SJSA1 (cell line): ENCODE measurements at places on chromosomes 1 and 21.

DNA sequence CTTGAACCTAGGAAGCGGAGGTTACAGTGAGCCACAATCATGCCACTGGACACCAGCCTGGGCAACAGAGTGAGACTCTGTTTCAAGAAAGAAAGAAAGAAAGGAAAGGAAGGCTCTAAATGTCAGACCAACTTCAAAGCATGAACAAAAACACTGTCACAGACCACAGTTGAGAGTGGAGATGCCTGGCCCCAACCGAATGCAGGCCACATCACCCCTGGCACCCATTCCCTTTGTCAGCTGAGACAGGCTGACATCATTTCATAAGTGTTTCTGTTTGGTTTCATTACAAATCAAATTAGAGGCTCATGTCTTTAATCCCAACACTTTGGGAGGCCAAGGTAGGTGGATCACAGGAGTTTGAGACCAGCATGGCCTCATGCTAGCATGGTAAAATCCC, 28.6 kb upstream of the NADK start:
- peaks cover 11% of the 10 kb centered on the region; the same call in 1 of the 2 replicates for H3K4me1 ChIP-seq
- H3K36me3 ChIP-seq, result peaks cover 90% of the 10 kb centered on the region
- H3K27me3 ChIP-seq, result no peaks in the 10 kb centered on the region

DNA sequence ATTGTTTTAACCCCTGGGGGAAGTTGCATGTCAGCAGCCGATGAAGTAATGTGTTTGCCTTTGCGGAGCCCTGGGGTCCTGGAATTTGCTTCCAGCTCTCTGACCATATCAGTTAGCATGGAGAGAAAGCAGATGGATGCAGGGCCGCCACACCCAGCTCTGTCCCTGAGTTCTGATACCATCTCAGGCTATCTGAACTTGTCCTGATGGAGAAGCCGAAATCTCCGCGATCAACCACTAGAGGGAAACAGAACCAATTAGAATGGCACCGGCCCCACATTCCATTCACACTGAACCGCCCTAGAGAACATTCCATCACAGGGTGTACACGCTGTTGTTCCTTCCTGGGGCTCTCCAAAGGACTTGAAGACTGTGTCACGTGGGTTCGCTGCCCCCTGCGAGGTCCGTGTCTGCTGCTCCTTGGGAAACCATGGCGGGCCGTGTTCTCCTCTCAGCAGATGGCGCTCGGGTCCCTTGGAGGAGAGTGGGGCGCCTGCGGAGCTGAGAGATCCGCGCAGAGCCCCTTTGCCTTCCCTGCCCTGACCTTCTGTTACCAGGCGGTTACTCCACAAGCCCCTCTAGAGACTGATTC, 75.4 kb downstream of the ABCA4 start:
- H3K27ac ChIP-seq, result peak overlapping the region; percentile 79
- DNase-seq, result peak; percentile 91
- no peaks in the 10 kb centered on the region for H3K27me3 ChIP-seq
- no peak overlapping the region for H3K4me3 ChIP-seq
- H3K4me1 ChIP-seq, result peaks cover 37% of the 10 kb centered on the region

DNA sequence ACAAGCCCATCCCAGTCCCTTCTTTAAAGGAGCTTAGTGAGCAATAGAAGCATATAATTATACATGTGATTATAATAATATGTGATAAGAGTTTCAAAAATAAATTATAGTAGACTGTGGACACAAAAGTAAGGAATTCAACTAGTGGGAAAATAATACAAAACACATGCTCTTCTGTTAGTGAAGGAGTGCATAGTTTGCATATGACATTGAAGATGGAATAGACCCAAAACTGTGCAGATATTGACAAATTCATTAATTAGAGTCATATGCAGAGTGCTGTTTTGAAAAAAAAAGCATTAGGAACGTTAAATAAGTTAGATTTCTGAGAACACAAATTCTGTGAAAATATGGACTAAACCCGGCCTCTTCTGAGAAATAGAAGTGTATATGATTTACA, 278.8 kb downstream of the ASTN1 start:
- DNase-seq, result no peak
- H3K4me3 ChIP-seq, result no peak overlapping the region
- peaks cover 4% of the 10 kb centered on the region; the same call in 1 of the 2 replicates for H3K27me3 ChIP-seq
- no peak overlapping the region for H3K27ac ChIP-seq
- no peaks in the 10 kb centered on the region for H3K4me1 ChIP-seq

DNA sequence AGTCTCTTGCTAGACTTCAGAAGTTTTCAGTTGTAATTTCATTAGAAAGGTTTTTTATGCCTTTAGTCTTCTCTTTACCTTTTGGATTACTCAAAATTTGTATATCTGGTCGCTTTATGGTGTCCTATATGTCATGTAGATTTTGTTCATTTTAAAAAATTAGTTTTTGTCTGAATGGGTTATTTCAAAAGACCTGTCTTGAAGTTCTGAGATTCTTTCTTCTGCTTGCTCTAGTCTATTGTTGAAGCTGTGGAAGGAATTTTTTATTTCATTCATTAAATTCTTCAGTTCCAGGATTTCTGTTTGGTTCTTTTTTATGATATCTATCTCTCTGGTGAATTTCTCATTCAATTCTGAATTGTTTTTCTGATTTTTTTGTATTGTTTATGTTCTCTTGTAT, 46.5 kb upstream of the GCLM start:
- H3K4me3 ChIP-seq, result no peak overlapping the region
- no peaks in the 10 kb centered on the region for H3K4me1 ChIP-seq
- no peak for DNase-seq

GRCh38 chr21:45439161-45439872, 34.4 kb downstream of the COL18A1 start:
- peaks cover 11% of the 10 kb centered on the region for H3K4me1 ChIP-seq
- H3K36me3 ChIP-seq, result no peaks in the 10 kb centered on the region
- peak; percentile 81 for DNase-seq
- H3K27ac ChIP-seq, result no peak overlapping the region

DNA sequence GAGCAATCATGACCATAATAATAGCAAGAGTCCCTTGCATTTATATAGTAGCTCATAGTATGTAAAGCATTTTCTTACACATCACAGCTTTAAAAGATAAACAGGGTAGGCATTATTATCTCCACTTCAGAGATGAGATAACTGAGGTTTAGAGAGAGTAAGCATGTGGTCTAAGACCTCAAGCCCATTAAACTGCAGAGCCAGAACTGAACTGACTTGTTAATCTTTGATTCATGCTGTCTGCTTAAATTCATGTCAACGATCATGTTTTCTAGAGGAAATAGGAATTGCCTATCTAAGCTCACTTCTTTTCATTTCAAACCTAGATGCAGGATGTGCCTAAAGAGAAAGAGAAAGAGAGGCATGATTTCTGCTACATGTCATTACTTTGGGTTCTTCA, 524.8 kb downstream of the PTPRC start:
- H3K36me3 ChIP-seq, result no peaks in the 10 kb centered on the region
- H3K4me3 ChIP-seq, result no peak overlapping the region
- no peaks in the 10 kb centered on the region for H3K4me1 ChIP-seq
- no peaks in the 10 kb centered on the region for H3K27me3 ChIP-seq
- H3K27ac ChIP-seq, result no peak overlapping the region

- H3K36me3 ChIP-seq, result no peaks in the 10 kb centered on the region
- H3K27ac ChIP-seq, result no peak overlapping the region
- no peak for DNase-seq
- no peak overlapping the region for H3K4me3 ChIP-seq
- H3K27me3 ChIP-seq, result no peaks in the 10 kb centered on the region
Measured at GRCh38 chr1:5926686-5927435, 65.4 kb downstream of the NPHP4 start.

GRCh38 chr1:1246577-1247340, at the start of gene C1QTNF12:
Gene C1QTNF12, minus strand, starts transcription at chr1:1246722. Its CDS starts 32 bp downstream, at chr1:1246690.
- H3K27ac ChIP-seq, result no peak within 1 kb of the TSS
- peaks cover 15% of the 10 kb centered on the region for H3K36me3 ChIP-seq
- no peak within 1 kb of the TSS for H3K4me3 ChIP-seq
- no peaks in the 10 kb centered on the region for H3K4me1 ChIP-seq
- no peaks in the 10 kb centered on the region for H3K27me3 ChIP-seq

GRCh38 chr1:66262208-66262963, 271.6 kb upstream of the SGIP1 start:
- peaks cover 83% of the 10 kb centered on the region for H3K4me1 ChIP-seq
- DNase-seq, result peak; percentile 86
- H3K27me3 ChIP-seq, result no peaks in the 10 kb centered on the region

GRCh38 chr1:247331172-247331524, 519 bp downstream of the ZNF496 start:
- DNase-seq, result peak; percentile 77
- peak overlapping the region; percentile 97 for H3K4me3 ChIP-seq
- peaks cover 65% of the 10 kb centered on the region for H3K36me3 ChIP-seq
- H3K4me1 ChIP-seq, result peaks cover 19% of the 10 kb centered on the region
- no peaks in the 10 kb centered on the region for H3K27me3 ChIP-seq

DNA sequence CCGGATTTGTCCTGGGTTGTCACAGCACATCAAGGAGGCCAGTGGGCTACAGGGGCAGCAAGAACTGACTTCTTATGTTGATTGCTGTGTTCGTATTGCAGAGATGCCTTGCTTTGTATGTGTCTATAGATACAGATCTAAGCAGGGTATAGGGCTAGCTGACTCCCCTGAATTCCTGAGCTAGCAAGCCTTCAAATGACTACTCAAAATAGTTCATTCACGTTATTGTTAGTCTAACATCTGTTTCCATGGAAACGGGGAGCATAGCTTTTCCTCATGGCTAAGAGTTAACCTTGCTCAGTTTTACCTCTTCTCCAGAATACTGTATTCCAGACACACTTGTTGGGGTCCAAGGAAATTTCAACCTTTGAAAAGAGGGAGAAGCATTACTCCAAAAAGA, 24.1 kb downstream of the TRIM45 start:
- H3K4me3 ChIP-seq, result no peak overlapping the region
- peaks cover 27% of the 10 kb centered on the region for H3K4me1 ChIP-seq
- no peak overlapping the region for H3K27ac ChIP-seq
- H3K36me3 ChIP-seq, result peaks cover 80% of the 10 kb centered on the region

GRCh38 chr1:11340233-11340632, 67.2 kb downstream of the UBIAD1 start:
- H3K27ac ChIP-seq, result no peak overlapping the region
- H3K4me3 ChIP-seq, result no peak overlapping the region
- no peak for DNase-seq
- peaks cover 44% of the 10 kb centered on the region for H3K27me3 ChIP-seq

- H3K4me3 ChIP-seq, result no peak overlapping the region
- peak overlapping the region; percentile 89; the same call in 1 of the 2 replicates for H3K27ac ChIP-seq
- H3K27me3 ChIP-seq, result no peaks in the 10 kb centered on the region
- H3K36me3 ChIP-seq, result no peaks in the 10 kb centered on the region
- peaks cover 42% of the 10 kb centered on the region for H3K4me1 ChIP-seq
- no peak for DNase-seq
Measured at GRCh38 chr1:201183209-201183608, 7.4 kb upstream of the IGFN1 start.

DNA sequence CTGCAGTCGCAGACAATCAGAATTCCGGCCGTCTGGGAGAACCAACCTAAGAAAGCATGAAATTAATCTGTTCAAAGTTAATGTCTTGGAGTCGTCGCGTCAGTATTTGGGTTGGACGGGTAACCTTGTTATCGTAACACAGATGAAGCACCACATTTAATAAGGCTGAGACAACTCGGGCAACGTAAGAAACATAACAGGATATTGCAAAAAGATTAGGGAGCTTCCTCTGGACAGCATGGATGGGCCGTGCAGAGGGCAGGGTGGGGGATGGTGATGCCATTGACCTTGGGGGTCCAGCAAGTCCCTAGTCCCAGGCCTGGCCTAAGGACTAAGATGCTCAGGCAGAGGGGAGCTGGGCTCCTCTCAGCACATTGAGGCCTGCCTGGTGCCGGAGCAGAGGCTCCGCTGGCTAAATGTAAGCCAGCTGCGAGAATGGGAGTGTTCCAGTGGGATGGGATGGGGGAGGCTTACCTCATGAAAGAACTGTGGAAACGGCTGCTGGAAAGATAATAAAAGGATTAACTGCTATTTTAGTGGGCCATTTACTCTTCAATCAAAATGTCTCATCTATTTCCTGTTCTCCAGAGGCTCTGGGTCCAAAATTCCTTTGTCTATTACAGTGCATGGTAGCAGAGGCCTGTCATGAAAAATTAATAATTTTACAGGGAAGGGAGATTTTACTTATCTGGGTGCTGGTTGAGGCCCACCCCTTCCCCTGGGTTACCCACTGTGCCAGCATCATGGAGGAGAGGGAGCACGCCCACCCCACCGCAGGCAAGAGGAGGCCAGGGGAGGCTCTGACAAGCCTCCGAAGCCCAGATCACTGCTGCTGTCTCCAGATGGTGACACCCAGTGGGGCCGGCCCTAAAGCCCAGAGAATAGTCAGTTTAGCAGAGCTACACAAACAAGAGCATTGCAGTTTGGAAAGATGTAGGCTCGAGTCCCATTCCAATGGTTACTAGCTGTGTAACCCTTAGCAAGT, 131.6 kb downstream of the DMRTB1 start:
- no peaks in the 10 kb centered on the region for H3K4me1 ChIP-seq
- DNase-seq, result no peak
- H3K27ac ChIP-seq, result no peak overlapping the region
- no peak overlapping the region for H3K4me3 ChIP-seq
- H3K27me3 ChIP-seq, result no peaks in the 10 kb centered on the region

GRCh38 chr1:235423214-235423652, 56.0 kb downstream of the TBCE start:
- DNase-seq, result no peak
- no peak overlapping the region for H3K27ac ChIP-seq
- no peaks in the 10 kb centered on the region for H3K27me3 ChIP-seq
- peaks cover 7% of the 10 kb centered on the region for H3K4me1 ChIP-seq

- no peaks in the 10 kb centered on the region for H3K27me3 ChIP-seq
- no peaks in the 10 kb centered on the region for H3K36me3 ChIP-seq
- no peak overlapping the region for H3K27ac ChIP-seq
- H3K4me3 ChIP-seq, result no peak overlapping the region
Measured at GRCh38 chr1:185432948-185433347, 115.9 kb upstream of the IVNS1ABP start.

- peak overlapping the region; percentile 24; the same call in 1 of the 2 replicates for H3K27ac ChIP-seq
- H3K4me1 ChIP-seq, result peaks cover 41% of the 10 kb centered on the region
- no peaks in the 10 kb centered on the region for H3K36me3 ChIP-seq
Measured at GRCh38 chr21:36841866-36842265, 124.6 kb downstream of the HLCS start.

GRCh38 chr1:151499365-151499764, 11.8 kb upstream of the CGN start:
- H3K4me3 ChIP-seq, result no peak overlapping the region
- H3K27me3 ChIP-seq, result no peaks in the 10 kb centered on the region
- no peaks in the 10 kb centered on the region for H3K36me3 ChIP-seq
- peaks cover 22% of the 10 kb centered on the region for H3K4me1 ChIP-seq
